Stimulated activated naive B cell treated with anti-CD40 and anti-IgM and Interleukin-4, amounts not matched to agents 10 μg/mL and 1 μg/mL and 100 μg/mL, for 72 hours (primary cell): ENCODE measurements at places on chromosomes 11 and 22.

DNA sequence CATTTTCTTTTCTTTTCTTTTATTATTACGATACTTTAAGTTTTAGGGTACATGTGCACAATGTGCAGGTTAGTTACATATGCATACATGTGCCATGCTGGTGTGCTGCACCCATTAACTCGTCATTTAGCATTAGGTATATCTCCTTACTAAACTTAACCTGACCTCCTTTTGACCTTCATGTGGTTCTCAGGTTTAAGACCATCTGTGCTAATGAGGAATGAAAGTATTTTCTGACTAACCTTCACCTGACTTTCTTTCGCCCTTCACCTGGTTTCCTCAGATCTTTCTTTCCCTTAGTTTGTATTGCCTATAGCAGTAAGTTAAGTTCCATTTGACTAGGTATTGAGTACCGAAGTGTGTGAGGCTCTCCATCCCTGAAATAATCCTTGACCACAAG lies 6.5 kb downstream of the EXPH5 start:
- no peak for DNase-seq
- no peak overlapping the region for H3K27ac ChIP-seq
- H3K27me3 ChIP-seq = peaks cover 11% of the 10 kb centered on the region
- no peaks in the 10 kb centered on the region for H3K36me3 ChIP-seq

GRCh38 chr11:70111269-70112016 lies 33.3 kb downstream of the ANO1 start:
- peaks cover 5% of the 10 kb centered on the region for H3K4me1 ChIP-seq
- peaks cover 13% of the 10 kb centered on the region for H3K27me3 ChIP-seq
- DNase-seq = no peak
- H3K27ac ChIP-seq = no peak overlapping the region

GRCh38 chr11:35160246-35160824 lies 21.4 kb downstream of the CD44 start:
- no peak overlapping the region for H3K4me3 ChIP-seq
- peaks cover 98% of the 10 kb centered on the region for H3K4me1 ChIP-seq
- no peaks in the 10 kb centered on the region for H3K27me3 ChIP-seq
- peak overlapping the region; percentile 82 for H3K27ac ChIP-seq

GRCh38 chr11:67029146-67029545 lies 6.2 kb downstream of the SYT12 start:
- DNase-seq = no peak
- no peak overlapping the region for H3K4me3 ChIP-seq
- H3K36me3 ChIP-seq = no peaks in the 10 kb centered on the region
- no peak overlapping the region for H3K27ac ChIP-seq

- no peak overlapping the region for H3K4me3 ChIP-seq
- H3K27ac ChIP-seq = no peak overlapping the region
- H3K4me1 ChIP-seq = peaks cover 16% of the 10 kb centered on the region
- no peaks in the 10 kb centered on the region for H3K27me3 ChIP-seq
Observed at GRCh38 chr22:36478966-36479365, 2.5 kb downstream of the TXN2 start.

DNA sequence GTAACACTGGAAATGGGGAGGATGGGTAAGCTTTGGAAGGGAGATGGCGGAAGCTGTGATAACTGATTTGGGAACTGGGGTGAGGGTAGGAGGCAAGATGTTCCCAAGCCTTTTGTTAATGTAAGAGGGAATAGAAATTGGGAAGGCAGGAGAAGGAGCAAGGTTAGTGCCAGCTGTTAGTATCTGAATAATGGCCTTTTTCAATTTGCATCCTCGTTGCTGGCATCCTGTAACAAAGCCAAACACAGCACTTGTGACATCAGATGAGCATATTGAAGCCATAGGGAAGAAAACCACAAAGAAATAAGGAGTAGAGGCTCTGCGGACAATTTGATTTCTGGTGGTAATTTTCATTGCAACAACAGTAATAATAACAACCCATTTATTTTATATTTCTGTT lies 70.9 kb upstream of the CLMP start:
- no peak overlapping the region for H3K27ac ChIP-seq
- H3K36me3 ChIP-seq = no peaks in the 10 kb centered on the region
- DNase-seq = no peak
- H3K4me1 ChIP-seq = peaks cover 24% of the 10 kb centered on the region
- H3K27me3 ChIP-seq = peaks cover 12% of the 10 kb centered on the region

GRCh38 chr11:119511614-119512306 lies 88.8 kb upstream of the THY1 start:
- peaks cover 6% of the 10 kb centered on the region for H3K27me3 ChIP-seq
- H3K27ac ChIP-seq = peak overlapping the region; percentile 95
- H3K36me3 ChIP-seq = no peaks in the 10 kb centered on the region
- peak overlapping the region; percentile 82 for H3K4me3 ChIP-seq
- DNase-seq = no peak
- H3K4me1 ChIP-seq = peaks cover 48% of the 10 kb centered on the region

GRCh38 chr11:70281156-70281609 lies 10.7 kb downstream of the PPFIA1 start:
- no peak for DNase-seq
- H3K27ac ChIP-seq = peak overlapping the region; percentile 43
- peaks cover 8% of the 10 kb centered on the region for H3K4me1 ChIP-seq

DNA sequence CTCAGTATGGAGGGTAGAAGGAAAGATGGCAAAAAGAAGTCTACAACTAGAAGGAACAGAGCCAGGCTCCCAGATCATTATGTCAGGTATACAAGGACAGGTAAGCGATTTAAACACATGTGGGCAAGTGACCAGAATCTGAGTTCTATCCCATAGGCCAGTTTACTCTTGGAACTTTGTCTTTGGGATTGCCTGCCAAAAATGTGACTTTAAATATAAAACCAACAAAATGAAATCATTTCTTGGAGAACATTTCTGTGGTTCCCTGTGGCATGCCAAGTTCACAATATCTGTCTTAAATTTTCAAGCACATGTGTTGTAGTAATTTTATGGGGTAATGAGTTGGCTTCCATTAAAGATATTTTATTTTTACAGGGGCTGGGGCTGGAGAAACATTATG lies 141.0 kb downstream of the SLC17A6 start:
- no peak overlapping the region for H3K27ac ChIP-seq
- no peak for DNase-seq
- H3K27me3 ChIP-seq = no peaks in the 10 kb centered on the region
- H3K36me3 ChIP-seq = no peaks in the 10 kb centered on the region
- H3K4me1 ChIP-seq = no peaks in the 10 kb centered on the region
